Left lobe of liver (tissue), 2 donors: ENCODE measurements at places on chromosomes 2 and 18. TPM values are rescaled to one million over a fixed set of nuclear protein-coding genes. Genes with fewer than 3 reads are reported as not detected.

GRCh38 chr2:95376311-95377215, 25.9 kb upstream of the FAHD2A start:
- DNase-seq, result peak; percentile 14

GRCh38 chr18:49028801-49029506, 78.2 kb upstream of the SMAD7 start:
- no peak for DNase-seq

DNA sequence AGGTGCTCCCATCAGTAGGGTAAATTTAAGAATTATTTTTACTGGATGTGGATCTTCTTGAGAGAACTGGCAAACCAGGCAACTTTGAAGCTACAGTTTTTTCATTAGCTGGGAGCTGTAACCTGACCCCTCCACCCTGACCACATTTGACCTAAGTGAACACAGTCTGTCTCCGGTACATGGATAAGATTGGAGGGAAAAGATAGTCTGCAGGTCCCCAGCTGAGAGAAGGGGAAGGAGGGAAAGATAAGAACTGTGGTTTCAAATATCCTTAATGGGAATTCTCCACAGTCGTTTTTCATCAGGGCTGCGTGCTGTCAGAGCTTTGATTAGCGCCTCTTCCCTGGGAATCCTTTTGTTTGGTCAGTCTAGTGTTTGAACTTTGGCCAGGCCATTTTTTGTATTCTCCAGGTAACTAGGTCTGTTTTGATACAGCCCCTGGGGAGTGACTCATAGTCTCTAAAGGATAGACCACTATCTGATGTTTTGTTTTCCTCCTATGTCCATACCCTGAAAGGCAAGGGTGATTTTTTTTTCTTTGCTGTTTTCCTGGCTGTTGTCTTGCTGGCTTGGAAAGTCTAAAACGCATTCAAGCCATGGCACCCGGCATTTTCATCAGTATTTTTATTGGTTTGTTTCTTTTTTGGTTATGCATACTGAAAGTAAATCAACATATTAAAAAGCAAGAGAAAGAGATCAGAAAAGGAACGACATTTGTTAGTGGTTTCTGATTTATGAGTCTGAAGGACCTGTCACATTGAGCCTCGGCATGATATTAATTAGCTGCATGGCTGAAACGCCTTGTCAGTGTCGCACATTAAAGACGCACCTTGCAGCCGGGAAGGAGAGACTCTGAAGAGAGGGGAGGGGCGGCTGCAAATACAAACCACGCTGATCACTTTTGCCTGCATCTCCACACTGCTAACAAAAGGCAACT, 183.4 kb upstream of the FN1 start:
- DNase-seq, result no peak

DNA sequence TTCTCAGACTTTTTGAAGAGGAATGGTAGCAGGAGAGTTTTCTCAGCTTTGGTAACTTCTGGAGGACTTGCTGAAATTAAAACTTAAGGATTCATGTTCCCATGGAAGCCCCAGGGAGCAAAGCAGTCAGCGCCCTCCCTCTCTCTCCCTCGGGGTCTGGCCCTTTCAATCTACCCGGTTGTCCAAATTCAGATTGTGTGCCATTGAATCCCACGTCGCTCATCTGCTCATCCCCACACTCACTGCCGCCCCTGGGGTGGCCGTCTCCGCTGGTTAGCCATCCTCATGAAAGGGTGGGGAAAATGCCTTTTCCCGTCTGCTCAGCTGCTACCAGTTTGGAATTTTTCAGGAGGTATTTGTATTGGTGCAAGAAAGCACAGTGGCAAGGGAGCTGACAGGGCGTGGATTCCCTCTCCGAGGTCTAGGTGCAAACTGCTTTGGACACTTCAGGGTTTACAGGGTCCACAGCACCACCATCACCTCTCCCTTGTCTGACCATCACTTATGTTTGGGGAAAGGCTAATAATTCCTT, 27.1 kb downstream of the MCFD2 start:
- no peak for DNase-seq

GRCh38 chr18:69981948-69982347, 34.3 kb upstream of the CD226 start:
- DNase-seq, result no peak

DNA sequence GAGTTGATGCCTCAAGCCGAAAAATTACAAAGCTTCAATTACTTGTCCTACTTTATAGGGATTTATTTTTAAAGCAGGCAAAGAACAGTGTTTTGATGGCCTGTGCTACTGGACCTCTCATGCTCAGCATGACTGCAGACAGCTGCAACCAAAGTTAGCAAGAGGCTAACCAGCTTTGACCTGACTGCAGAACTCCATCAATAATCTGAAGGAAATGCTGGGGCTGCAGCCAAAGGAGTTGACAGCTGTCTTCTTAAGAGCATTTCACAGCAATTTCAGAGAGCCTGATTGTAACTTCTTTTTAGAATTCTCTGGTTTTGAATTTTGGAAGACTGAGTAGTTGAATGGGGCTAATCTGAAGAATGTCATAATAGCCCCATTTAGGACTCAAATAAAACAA, 46.5 kb upstream of the SESTD1 start:
- no peak for DNase-seq

GRCh38 chr18:73895701-73896100, 251.9 kb downstream of the FBXO15 start:
- DNase-seq, result no peak

- DNase-seq, result no peak
These were observed 620 bp upstream of the WDFY1 start for GRCh38 chr2:223945755-223946154.

GRCh38 chr2:102258386-102259074, 52.8 kb upstream of the IL1RL1 start:
- no peak for DNase-seq

DNA sequence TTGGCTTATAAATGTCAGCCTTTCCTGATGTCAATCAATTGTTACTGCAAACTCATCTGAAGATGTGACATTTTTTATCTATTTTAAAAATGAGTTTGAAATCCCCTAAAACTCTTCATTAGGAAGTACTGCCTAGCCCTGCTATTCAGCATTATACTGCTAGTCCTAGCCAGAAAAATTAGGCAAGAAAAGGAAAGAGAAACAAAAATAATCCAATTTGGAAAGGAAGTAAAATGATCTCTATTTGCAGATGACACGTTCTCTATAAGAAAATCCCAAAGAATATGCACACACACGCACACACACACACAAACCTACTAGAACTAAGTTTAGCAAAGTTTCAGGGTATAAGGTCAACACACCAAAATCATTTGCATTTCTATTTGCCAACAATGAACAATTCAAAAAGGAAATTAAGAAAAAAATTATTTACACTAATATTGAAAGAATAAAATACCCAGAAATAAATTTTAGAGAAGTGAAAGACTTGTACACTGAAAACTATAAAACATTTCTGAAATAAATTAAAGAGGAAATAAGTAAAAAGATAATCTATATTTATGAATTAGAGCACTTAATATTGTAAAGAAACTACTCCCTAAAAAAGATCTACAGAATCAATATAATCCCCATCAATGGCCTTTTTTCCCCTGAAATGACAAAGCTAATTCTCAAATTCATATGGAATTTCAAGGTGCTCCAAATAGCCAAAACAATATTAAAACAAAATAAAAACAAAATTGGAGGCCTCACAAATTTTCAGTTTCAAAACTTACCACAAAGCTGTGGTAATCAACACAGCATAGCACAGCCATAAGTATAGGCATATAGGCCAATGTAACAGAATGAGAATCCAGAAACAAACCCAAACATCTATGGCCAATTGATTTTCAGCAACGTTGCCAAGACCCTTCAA, 433.7 kb upstream of the TRIB2 start:
- no peak for DNase-seq

GRCh38 chr2:150036622-150037021, 449.0 kb upstream of the MMADHC start:
- no peak for DNase-seq

DNA sequence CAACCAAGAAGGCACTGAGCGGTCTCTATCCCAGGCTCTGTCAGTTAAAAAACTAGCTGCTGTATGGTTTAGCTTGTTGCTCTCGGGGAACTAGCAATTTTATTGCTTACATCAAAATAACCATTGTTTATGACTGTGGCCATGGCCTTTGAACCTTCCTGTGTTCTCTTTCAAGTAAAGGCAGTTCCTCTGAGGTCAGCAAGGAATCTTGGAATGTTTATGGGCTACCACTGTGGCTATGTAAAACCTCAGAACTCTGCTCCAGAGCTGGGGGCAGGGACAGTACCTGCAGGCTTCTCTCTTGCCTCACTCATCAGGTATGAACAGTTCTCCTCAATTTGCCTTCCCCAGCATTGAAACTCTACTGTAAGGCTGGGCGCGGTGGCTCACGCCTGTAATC, 416.0 kb upstream of the NETO1 start:
- no peak for DNase-seq

GRCh38 chr2:142190805-142191204, 60.0 kb upstream of the LRP1B start:
- DNase-seq, result no peak

DNA sequence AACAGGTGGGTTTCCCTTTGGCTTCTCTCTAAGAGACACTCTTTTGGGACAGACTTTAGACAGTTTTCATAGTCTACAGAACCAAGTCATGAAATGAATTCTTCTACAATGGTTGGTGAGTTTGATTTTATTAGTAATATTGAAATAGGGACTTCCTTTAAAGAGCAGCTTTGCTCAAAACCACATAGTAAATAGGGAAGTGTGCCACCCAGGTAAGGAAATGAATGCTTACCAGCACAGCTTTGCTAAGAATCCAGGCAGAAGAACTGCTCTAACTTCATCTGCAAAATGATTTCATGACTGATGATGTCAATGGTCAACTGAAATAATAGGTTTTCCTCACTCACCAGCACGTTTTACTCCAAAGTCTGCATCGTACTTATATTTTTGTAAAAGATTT, 89.2 kb downstream of the NYAP2 start:
- DNase-seq, result no peak

DNA sequence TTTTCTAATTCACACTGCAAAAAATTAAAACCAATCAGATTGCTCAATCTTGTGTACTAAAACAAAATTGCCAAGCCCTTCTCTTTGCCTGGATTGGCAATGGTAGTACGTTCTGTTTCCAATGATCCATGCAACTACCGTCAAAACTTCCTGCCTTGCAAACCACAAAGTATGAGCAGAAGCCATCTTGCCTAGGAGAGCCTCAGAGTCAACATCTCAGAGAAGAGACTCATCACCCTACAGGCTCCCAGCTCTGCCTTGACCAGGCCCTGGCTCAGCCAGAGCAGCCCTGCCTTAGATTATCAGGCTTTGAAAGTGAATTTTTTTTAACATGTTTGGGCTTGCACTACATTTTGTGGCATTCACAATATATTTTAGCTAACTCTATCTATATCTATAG, 574.1 kb downstream of the SATB2 start:
- DNase-seq, result no peak

- DNase-seq, result no peak
These were observed 71.9 kb upstream of the KLHL29 start for GRCh38 chr2:23312996-23313606.

DNA sequence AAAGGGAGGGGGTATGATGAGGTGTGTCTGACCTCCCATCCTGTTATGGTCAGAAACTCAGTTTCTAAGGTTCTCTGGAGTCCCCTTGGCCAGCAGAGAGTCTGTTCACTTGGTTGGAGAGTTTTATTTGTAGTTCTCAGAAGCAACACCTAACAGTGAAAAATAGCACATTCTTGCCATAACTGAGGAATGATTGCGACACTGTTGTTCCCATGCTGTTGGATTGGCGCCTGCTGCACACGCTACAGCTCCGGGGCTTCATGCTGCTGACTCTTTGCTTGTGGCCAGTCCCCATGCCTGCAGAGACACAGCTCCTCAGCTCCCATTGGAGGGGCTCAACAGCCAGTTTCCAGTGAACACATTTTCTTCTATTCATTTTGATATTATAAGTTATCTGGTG, 42.1 kb downstream of the TPGS2 start:
- DNase-seq, result peak; percentile 49

GRCh38 chr2:15732341-15733077, 140.8 kb downstream of the DDX1 start:
- no peak for DNase-seq

GRCh38 chr2:186696290-186696689, 2.4 kb downstream of the FAM171B start:
- no peak for DNase-seq

- DNase-seq, result no peak
These were observed 674.3 kb downstream of the IRS1 start for GRCh38 chr2:226125176-226125883.

DNA sequence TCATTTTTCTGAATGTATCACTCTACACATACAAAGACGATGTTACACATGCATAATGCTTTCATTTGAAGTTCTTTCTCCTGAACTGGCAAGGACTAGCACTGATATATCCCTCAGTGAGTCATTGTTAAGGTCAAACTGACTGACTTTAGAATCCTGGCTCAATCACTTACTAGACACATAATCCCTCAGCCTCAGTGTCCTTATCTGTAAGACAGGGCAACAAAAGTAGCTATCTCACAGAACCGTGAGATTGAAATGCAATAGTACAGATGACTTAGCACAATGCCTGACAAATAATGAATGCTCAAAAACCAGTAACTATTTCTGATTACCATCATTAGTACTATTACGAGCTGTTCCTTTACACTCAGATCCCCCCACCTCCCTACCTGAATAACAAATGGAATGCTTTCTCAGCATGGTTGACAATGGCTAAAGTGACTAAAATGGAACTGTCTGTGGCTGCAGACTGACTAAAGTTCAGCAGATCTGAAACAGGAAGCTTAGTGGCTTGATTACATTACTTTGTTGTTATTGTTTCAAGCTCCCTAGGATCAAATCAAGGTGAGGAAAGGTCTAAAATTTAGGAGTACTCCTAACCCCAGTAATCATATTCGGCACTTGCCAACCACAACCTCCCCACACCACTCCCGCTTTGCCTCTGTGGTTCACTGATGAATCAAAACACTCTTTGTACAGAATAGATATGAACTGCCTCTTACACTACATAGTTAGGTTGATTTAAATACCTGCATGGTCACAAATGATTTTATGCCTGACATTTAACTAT, 35.8 kb upstream of the CACNB4 start:
- no peak for DNase-seq

GRCh38 chr2:81644189-81644588, 1339.6 kb upstream of the LRRTM1 start:
- no peak for DNase-seq

DNA sequence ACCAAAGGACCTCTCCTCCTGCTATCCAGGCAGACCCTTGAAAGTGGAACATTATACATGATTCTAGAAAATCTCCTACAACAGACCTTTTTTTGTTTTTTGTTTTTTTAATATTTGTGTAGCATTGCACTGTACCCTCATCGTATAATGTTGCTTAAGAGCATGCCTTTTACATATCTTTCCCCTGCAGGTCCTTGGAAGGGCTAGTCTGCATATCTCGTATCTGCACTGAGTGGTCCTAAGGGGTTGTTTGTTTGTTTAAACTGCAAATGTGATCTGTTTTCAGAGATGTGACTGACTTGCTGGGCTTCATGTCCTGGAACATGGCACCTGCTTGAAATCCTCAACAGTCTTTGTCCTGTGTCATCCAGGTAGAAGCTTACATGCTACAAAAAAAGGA, 204.1 kb downstream of the FAM210A start:
- DNase-seq, result no peak

GRCh38 chr2:84874381-84875212, 6.3 kb downstream of the TRABD2A start:
- DNase-seq, result no peak

The AOX1 gene
- 1,212 TPM for total RNA-seq

The LOXHD1 gene
- total RNA-seq, result not detected

The NTSR2 gene
- total RNA-seq, result not detected

The LIMS3 gene
- total RNA-seq, result not detected

The PLCL1 gene
- total RNA-seq, result 0.23 TPM

The SCN2A gene
- 0.05 TPM for total RNA-seq

The C1D gene
- total RNA-seq, result 7.9 TPM

The SH2D6 gene
- total RNA-seq, result 3.1 TPM

The LAMA3 gene
- total RNA-seq, result 1.5 TPM

The RNF144A gene
- 3.2 TPM for total RNA-seq
